CD4-positive, alpha-beta T cell treated with Interleukin-17A for 1 hour (primary cell): ENCODE measurements at places on chromosomes 16 and 17.

DNA sequence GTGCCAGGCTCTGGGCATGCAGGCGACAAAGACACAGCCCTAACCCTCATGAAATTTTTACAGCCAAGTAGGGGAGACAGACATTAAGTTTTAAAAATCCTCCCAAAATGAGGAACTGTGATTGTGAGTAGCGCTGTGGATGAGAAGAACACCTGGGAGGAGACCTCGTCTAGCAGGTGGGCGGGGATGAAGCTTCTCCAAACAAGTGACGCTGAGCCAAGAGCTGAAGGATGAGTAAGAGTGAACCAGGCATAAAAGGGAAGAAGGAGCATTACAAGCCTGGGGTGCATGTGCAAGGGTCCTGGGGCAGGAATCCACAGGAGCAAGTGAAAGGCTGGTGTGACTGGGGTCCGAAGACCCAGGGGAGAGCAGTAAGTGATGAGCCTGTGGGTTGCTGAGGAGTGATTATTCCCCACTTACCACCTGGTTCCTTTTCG lies 149.4 kb upstream of the HS3ST2 start:
- DNase-seq, result no peak

GRCh38 chr17:40218006-40218739 lies 931 bp upstream of the WIPF2 start:
- DNase-seq, result peak; percentile 26

DNA sequence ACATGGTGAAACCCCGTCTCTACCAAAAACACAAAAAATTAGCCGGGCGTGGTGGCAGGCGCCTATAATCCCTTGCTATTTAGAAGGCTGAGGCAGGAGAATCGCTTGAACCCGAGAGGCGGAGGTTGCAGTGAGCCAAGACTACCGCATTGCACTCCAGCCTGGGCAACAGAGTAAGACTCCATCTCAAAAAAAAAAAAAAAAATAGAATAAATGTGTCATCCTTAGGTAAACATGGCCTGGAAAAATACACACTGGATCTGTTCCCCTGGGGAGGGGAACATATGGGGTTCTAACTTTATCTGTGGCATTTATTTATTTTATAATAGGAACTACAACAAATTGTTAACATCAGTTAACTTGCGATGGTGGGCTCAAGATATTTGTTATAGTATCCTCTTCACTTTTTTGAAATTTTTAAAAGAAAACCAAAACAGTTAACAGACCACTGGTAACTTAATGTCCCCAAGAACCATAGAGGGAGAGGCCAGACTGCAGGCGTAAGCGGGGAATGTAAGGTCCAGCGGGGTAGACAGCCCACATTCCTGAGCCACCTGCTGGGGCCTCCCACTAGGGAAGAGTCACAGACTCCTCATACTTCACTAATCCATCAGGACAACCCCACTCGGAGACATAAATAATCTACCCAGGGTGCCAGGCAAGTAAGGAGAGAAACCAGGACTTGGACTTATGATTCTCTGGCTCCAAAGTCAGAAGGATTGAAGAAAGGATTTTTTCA lies 12.5 kb upstream of the TXNDC11 start:
- DNase-seq, result no peak

DNA sequence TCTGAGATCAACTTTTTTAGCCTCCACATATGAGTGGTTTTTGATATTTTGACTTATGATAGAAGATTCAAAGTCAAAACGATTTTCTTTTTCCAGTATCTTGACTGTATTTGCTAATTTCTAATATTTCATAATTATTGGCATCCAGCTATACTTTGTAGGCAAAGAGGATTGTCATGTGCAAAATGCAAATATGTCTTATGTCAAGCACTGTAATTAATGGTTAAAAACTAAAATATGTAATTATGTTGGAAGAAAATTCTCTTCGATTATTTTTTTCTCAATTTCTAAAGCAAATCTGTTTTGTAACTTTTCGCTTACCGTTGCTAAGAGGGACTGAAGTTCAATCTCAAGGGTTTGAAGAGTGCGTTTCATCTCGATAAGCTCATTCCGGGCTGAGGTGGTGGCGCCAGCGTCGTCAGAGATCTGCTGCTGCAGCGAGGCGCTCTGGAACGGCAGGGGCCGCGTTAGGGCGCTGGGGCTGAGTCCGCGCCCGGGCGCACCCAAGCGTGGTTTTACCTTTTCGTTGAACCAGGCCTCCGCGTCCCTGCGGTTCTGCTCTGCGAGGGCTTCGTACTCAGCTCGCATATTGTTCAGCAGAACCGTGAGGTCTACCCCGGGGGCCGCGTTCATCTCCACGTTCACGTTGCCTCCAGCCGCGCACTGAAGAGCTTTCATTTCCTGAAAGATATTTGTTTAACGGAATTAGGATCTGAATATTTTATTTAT lies 3.0 kb downstream of the KRT27 start:
- no peak for DNase-seq

GRCh38 chr16:13348416-13348815 lies 447.0 kb downstream of the SHISA9 start:
- DNase-seq, result no peak

GRCh38 chr16:9840761-9841665 lies 341.2 kb downstream of the GRIN2A start:
- no peak for DNase-seq
